ENCODE measurements at places on chromosomes 11 and 22.

DNA sequence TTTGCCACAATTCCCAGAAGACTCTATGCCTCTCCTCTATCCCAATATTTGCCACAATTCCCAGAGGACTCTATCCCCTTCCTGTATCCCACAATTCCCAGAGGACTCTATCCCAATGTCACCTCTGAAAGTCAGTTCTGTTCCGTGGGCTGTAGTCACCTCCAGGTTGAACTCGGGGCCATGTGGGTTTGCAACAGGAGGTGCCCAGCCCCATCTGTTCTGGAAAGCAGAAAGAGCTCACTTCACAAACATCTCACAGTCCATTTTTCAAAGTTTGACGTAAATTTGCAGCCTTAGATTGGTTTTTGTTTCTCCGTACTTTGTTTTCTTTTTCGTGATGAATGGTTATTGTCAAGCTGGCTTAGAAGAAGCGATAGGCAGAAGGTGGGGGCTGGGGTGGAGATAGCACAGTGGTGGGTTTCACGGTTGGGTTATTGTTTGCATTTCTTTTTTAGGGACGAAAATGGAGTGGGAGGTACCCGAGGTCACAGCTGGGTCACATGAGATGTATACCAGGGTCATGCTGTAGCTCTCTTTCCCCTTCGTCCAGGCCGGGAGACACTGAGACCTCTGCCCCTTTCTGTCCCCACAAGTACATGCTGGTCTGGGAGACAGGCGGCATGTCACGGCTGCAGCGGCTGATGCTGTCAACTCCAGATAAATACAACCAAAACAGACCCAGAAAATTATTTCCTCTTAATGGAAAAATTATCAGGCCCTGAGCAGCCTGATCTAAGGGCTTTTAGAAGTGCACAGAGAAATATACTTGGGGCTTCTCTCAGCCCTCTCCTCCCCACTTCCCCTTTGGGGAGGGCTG, 374.5 kb downstream of the CADM1 start:
- no peak for DNase-seq

GRCh38 chr11:118610225-118610772, 2.9 kb downstream of the PHLDB1 start:
- no peak for DNase-seq

DNA sequence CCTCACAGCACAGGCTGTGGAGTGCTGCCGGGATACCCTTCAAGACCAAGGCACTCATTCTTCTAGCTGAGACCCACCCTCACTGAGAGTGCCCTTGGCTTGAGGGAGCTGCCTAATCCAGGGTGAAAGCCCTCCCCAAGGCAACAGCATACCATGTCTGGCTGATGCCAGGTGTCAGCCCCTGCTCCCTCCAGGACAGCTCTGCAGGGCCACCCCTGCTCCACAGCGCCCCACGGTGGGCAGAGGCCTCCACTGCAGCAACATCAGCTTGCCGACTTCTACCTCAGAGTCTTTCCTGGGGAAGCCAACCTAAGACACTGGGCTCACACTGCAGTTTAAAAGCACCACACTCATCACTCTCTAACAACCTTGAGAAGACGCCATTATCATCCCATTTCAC, 29.0 kb downstream of the TTLL1 start:
- DNase-seq = peak; percentile 27

GRCh38 chr11:92245700-92246271, 21.2 kb downstream of the FAT3 start:
- DNase-seq = no peak

GRCh38 chr11:59894616-59895015, 16.0 kb downstream of the OOSP3 start:
- DNase-seq = no peak

DNA sequence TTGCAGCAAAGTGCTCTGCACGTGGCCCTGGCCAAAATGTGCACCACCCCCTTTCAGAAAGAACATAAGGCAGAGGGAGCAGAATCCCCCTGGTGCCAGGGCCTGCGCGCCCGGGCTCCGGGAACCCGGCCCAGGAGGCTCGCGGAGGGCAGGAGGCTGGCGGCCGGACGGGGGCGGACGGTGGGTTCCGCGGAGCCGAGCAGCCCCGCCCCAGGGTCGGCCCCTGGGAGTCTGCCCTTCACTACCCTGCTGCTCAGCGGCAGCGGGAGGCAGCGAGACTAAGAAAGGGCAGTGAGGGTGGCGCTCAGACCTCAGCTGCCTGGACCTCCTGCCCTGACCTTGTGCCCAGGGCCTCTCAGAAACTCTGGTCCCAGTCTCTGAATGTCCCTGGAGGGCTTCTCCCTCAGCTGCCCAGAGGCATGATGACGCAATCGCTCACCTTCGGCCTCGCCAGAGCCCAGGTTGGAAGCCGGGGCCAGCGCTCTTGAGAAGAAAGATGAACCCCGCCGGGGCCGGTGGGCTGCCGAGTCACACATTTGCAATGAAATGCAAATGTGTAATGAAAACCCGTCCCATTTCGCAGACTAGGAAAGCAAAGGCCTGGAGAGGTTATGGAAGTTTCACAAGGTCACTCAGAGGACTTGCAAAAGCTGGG, 1.1 kb upstream of the CLMP start:
- DNase-seq = no peak

GRCh38 chr11:75283391-75283931, 42.9 kb downstream of the TPBGL start:
- DNase-seq = no peak

GRCh38 chr22:29569011-29569678, 11.8 kb downstream of the NIPSNAP1 start:
- no peak for DNase-seq

DNA sequence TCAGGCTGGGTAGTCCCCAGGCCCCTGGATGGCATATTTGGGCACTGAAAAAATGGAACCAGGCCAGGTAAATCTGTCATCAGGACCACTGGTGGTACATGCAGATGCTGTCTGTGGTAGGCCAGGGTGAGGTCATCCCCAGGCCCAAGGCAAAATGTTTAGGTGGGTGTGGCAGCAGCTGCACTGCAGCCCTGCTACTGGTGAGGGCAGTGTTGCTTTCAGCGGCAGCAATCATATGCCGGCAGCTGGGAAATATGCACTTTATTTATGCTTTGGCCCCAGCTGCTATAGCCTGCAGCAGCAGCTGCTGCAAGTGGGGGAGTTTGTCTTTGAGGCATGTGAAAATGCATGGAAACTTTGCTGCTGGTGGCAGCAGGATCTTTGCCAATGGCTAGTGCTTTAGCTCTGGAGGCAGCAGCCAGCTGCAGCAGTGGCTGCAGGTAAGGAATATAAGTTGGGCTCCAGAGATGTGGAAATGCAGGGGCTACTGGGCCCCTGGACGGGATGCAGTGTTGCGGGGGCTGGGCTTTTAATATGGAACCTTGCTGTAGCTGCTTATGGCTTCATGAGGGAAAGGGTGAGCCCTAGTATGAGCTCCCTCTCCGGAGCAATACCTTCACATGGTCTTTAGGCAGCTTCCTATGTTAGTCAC, 365.7 kb upstream of the CADM1 start:
- no peak for DNase-seq

- peak; percentile 43 for DNase-seq
Measured at GRCh38 chr22:20741634-20742581, 32.0 kb upstream of the SERPIND1 start.
